ENCODE measurements at places on chromosomes 12 and 14.
A peak's percentile ranks its signal among the peaks of the same experiment; 100 is the strongest.

- no peak for DNase-seq
Observed at GRCh38 chr12:122245553-122245952, 19.7 kb upstream of the DIABLO start.

GRCh38 chr14:57329833-57330232, 60.6 kb upstream of the NAA30 start:
- DNase-seq, result no peak

DNA sequence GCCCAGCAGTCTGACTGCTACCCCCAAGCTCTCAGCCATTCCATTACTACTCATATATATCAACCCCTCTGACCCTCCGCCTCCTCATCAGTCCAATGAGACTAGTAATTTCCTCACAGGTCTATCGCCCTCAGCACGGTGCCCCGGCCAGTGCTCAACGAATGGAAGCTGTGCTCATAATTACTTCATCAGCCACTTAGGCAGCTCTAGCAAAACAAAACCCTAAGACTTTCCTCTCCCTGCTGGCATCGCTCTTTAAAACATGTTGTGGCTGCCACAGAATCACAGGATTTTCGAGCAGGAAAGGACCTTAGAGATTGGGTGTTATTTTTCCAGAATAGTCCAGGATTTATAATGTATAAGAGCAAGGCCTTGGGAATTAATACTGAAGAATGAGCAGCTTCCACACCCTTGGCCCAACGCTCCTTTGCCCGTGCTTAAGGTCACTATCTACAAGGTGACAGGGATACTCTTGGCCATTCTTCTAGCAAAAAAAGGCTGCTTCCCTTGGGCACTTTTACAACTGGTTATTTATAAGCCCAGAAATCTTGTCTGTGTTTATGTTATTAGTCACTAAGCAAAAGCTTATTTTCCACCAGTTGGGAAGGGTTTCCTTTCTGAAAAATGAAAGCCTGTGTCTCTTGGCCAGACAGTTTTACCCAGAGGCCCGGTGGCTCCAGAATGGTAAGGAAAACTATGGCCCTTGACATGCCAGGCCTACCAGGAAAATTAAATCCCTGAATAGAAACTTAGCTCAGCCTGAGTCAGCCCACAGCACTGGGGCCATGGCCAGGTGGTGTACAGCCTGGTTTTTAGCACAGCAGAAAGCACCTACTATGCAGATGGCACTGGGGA, 47.9 kb downstream of the NUAK1 start:
- DNase-seq, result no peak

DNA sequence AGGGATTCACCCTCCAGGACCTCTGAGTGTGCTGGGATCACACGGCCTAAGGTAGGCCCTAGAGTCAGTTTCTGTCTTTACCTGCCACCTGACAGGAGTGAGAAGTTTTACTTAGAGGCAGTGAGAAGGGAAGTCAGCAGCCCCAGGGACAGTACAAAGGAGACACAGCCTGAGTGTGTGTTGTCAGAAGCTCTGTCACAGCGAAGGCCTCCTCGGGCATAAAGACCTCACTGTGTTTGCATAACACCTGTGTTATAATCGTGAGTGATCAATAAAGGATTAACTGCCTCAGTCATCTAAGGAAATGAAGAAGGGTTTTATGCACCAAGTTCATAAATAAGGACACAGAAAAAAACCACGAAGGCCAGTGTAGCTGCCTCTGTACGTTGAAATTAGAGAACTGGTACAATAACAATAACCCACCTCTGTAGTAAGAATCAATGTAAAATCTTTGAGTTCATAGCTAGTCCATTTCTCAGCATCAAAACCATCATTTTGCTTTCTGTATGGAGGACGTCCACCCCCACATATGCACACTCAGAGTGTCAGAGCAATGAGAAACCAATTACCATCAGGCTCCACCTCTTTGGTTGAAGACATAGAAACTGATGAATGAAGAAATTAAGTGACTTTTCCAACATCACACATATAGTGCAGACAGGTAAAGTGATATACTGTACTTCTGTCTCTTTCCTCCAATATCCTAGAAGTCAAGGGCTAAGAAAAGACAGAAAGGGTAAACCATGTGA, 159.3 kb downstream of the DAD1 start:
- no peak for DNase-seq

GRCh38 chr12:53381731-53382630, 2.0 kb downstream of the SP1 start:
- no peak for DNase-seq

GRCh38 chr12:109191621-109192250, 75.3 kb downstream of the ACACB start:
- no peak for DNase-seq

DNA sequence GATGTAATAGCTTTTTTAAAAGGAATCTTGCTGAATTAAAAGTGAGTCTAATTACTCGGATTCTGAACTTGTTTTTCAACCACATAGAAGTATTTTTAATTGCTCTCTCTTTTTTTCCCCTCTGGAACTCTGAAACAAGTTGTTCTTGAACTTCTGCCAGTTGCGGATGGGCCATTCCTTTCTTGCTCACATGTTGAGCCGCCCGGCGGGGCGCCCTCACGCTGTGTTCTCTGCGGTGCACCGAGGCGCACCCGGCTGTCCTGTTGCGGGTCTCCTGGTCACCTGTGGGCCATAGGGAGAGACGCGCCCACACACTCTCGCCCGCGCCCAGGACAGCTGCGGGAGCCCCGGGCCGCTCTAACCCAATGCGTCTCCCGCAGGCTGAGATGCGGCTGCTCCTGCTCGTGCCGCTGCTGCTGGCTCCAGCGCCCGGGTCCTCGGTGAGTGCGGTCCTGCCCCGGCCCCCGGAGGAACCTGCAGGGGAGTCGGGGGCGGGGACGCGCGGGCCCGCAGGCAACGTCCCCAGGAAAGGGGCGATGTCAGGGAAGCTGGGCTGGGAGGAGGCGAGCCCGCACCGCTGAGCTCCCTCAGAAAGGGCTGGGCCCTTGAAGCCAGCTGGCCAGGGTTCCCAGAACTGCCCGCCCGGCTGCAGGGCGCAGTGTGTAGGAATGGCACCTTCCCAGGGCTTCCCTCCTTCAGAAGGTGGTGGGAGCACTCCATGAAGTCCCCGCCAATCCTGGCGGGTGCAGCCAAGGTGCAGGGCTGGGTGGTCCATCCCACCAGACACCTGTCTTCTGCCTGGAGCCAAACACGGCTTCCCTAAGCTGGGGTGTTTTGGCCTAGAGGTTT, 2.3 kb downstream of the PAPLN start:
- DNase-seq, result no peak

DNA sequence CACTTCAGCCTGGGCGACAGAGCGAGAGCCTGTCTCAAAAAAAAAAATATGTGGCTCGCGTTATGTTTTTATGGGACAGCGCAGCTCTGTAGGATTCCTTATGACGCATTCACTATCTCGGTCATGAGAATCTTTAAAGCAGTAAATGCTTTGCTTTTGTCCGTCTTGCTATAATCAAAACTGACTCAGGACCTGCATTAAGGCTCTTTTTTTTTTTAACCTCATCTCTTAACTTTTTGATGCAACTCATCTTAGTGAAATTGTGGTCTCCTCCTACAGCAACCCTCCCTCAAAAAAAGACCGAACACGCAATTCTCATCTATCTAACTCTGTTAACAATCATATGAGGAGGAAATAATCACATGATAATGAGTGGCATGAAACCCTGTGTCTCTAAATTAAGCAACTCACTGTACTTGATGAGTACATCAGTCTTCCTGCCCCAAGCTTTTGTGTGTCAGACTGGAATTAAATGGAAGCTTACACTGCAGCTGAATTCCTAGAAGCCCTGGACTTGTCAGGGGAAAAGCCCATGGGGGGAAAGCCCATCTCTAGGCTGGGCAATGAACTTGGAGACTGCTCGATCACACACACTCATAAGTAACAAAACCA, 4.3 kb downstream of the P2RX4 start:
- no peak for DNase-seq

GRCh38 chr14:68865542-68865941, 72.7 kb upstream of the ZFP36L1 start:
- no peak for DNase-seq

DNA sequence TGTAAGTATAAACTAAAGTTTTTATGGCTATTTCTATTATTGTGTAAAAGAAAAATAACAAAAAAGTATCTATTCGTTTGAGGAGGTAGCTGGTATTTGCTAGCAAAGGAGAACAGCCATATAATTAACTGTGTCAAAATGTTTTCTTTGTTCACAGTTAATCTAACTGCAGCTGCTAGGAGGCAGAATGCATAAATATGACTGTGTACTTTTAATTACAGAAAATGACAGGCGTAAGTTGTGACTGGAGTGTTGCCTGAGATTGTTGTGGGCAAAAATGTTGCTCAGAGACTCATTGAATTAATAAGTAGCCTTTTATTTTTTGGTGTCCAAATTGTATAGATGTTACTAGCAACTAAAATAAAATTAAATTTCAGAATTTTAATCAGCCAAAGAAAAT, 33.5 kb downstream of the PTPRO start:
- DNase-seq, result peak; percentile 53

DNA sequence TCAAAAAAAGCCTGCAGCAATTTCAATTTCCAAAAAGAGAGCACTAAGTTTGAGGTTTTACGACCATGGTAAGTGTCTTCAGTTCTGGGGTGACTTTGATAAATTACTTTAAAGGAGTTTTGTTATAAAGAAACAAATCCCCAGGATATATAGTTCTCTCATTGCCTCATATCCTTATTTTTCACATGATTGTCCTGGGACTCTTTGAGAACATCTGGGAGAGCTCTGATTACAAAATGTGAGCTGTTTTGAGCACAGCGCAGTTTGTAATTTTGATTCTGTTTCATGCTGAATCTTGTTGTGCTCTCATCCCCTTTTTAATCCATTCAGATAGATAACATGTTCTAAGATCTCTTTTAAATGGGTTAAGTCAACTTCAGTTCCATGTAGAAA, 67.7 kb upstream of the DCN start:
- DNase-seq, result no peak

- DNase-seq, result peak; percentile 37
Observed at GRCh38 chr12:67019070-67019469, 250.1 kb upstream of the CAND1 start.

GRCh38 chr12:90870971-90871725, 83.8 kb downstream of the CCER1 start:
- DNase-seq, result no peak

DNA sequence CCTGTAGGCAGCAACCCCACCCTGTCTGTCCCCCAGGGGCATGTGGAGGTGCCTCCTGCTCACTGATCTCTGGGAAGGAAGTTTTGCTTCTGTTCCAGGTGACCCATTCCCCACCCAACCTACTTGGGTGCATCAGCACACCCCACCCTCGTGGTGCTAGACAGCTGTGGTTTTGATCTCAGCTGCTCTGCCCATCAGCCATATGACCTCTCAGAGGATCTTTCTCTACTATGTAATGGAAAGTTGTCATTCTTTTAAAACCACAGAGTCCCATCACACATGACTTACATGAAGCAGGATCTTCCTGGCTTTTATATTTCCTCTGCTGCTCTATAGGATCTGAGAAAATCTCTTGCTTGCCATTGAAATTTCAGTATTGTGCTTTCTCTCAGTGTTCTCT, 13.5 kb upstream of the KRT82 start:
- no peak for DNase-seq

DNA sequence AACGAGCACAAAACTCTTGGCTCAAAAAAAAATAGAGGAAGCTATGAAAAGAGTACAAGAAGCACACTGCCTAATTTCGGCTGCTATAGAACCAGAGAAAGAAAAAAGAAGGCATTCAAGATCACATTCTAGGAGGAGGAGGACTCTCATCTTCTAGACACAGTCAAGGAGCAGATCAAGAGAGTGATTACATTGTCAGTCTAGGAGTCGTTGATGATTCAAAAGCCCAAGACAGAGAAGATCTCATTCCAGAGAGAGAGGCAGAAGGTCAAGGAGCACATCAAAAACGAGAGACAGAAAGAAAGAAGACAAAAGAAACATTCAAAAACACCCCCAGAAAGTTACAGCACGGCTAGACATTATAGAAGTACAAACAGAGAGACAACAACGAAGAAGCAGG, 131.8 kb upstream of the AEBP2 start:
- no peak for DNase-seq

GRCh38 chr12:28360253-28360652, 170.0 kb downstream of the CCDC91 start:
- DNase-seq, result no peak

GRCh38 chr12:100404769-100405407, 48.0 kb downstream of the SLC17A8 start:
- no peak for DNase-seq

DNA sequence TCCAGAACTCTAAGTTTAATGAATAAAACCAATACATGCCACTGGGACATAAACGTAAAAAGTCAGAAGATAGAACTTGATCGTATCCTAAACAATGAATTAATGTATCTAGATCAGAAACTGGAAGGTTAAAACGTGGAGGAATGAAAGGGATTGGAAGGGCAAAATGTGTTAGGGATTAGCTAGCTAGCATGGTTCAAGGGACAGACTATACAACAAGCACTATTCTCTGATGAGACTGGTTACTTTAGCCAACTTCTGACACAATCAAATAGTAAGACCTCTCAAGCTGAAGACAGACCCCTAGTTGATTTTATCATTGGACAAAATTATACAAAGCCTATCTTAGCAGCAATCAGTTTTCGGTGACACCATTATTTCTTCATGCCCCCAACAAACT, 18.7 kb upstream of the OXA1L start:
- DNase-seq, result no peak

- DNase-seq, result no peak
Observed at GRCh38 chr14:88823968-88824313, 510 bp upstream of the TTC8 start.

GRCh38 chr14:64601571-64601970, 51.8 kb downstream of the PPP1R36 start:
- DNase-seq, result no peak

DNA sequence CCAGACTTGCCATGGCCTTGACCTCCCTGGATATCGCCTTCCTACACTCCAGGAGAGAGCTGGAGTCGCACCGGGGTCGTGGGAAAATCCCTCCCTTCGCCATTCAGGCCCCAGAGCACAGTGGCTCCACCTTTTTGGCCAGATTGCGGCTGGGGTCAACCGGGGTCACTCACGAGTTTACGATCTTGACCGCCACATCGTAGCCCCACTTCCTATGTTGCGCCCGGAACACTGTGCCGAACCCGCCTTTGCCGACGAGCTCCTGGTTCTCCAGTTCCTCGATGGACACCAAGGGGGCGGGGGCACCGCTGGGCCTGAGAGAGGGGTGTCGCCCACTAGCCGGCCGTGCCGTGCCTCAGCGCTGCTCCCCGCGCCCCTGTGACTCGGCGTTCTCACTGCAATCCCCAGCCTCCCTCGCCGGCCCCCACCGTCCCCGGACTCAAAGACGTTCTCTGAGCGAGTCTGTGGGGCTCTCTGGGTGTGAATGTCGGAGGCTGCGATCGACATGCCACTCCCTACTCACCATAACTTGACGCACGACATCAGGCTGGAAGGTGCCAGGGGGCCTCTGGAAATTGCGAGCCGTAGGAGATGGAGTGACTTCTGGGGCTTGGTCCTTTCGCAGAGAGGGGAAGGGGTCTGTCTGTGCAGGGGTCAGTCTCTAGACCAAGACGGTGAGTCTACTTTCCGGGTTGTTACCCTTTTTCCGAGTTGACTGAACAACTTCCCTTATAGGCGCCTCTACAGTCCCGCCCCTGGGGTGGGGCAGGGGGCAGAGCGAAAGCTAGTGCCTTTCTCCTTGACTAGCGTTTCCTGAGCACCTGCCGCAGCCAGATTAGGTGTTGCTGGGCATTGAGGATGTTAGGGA, at the start of gene RIPK3:
Gene RIPK3 (minus strand): TSS at position 708 of the 868 bp plus-strand sequence. CDS start 165 bp downstream, at position 543.
- peak; percentile 41 for DNase-seq
